Stimulated activated CD4-positive, alpha-beta T cell treated with anti-CD3 and anti-CD28 coated beads, Interleukin-2, amount 100 ng/mL, for 24 hours (primary cell): ENCODE measurements at places on chromosomes 5 and 9.

DNA sequence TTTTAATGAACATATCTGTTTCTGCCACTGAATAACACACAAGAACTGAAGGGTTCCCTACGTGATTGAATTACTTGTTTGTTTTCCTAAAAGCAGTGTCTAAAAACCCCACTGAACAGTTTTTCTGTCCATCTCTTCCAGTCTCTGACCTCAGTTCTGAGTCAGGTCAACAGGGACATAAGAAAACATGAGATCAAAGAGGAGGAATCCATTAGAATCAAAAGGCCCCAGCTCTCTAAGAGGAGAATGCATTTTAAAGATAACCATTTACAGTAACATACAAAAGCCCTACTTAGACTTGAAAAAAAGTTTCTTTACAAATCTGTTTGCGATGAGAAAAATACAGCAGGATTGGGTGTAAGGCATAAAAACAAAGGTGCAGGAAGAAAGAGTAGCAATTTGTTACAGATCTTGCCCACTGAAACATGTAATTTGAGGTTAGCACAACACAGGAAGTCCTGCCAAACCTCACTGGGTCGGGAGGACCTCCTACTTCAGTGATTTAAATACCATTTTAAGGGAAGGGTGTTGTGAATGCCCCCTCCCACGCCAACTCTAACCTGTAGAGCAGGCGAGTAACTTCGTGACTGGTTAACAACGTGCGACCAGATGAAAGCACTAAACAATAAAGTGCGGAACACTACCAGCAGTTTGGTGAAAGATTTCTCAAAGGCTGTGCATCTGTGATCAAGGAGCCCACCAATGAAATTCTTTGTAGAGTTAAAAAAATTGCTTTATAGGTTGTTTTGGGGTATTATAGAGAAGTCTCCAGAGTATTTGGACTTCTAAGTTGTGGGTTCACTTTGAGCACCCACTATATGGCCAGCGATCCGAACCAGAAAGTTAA is 1.3 kb downstream of the QSOX2 start:
- DNase-seq: peak; percentile 75

DNA sequence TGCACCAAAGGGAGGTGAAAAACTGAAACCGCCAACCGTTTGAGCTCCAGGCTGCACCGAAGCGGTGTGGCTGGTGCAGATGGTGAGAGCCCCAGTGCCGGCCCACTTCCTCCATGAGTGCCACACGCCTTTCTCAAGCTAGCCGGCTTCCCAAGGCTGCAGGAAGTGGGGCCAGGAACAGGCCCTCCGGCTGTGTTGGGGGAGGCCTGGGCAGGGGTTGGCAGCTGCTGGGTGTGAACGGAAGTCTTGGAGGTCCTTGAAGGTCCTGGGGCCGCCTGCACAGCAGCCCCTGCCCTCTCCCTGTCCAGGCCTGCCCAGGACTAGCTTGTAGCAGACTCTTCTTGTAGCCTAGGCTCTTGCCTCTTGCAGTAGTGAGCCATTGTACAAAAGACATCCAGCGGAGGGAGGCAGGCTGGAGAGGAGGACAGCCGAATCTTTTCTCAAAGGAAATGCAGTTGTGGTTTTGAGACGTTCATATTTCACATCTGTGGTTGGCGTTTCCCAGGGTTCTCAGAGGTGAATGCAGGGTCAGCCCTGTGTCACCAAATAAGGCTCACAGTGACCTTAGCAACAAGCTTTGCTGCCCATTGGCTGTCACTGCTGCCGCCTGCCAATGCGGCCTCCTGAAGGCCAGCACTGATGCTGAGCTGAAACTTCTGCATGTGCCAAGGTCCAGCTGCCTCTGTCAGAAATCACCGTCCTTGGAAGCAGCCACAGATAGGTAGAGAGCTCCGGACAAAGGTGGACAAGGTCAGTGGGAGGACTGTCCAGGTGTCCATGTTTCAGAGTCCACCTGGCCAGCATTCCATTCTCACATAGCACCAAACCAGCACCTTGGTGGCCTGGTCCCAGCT is 23.9 kb downstream of the IRF1 start:
- no peak for DNase-seq

DNA sequence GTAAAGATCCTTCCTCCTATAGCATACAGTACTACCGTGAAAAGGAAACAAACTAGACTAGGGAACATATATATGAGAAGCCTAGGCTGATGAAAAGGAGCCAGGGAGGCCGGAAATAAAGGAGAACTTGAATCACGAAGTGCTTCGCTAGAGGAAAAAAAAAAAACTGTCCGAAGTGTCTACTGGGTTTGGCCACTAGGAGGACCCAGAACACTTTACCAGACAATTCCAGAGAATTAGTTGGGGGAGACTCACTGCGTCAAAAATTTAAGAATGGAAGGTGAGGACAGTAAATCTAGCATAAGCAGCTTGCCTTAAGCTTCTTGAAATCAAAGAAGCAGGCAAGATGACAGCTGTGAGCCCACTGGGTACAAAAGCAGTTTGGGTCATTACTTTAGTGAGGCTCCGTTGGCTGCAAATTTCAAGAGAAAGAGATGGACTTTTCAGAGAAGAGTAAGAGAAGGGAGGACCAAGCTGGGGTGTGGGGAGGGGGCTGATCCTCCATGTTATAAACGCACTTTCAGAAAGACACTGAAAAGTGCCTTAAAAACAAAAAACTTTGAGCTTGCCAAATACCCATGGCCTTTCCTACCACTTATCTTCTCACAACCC is 47.4 kb downstream of the P4HA2 start:
- no peak for DNase-seq

DNA sequence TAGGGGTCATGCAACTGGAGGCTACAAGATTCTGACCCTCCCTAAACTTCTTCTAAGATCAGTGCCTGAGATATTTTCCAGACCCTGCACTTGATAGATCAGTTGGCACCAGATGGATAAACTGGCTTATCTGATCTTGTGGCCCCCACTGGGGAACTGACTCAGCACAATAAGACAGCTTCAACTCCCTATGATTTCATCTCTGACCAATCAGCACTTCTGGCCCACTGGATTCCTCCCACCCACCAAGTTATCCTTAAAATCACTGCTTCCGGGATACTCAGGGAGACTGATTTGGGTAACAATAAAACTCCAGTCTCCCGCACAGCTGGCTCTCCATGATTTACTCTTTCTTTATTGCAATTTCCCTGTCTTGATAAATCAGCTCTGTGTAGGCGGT is 2180.4 kb upstream of the WWC1 start:
- no peak for DNase-seq

DNA sequence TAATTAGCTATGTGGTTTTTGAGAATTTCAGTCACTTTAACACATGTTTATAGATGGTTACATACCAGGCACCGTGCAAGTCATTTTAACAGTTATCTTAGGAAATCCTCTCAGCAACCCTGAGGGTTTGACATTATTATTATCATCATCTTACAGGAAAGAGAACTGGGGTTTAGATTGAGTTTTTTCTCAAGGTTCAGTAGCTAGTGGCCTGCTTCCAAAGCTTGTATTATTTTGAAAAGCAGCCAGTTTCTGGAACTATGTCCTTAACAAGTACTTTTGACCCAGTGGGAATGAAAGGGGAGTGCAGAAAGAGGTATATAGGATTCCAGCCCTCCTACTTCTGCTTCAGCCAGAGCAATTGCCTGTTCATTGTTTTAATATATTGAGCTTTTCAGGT is 157.5 kb downstream of the COMMD10 start:
- no peak for DNase-seq

DNA sequence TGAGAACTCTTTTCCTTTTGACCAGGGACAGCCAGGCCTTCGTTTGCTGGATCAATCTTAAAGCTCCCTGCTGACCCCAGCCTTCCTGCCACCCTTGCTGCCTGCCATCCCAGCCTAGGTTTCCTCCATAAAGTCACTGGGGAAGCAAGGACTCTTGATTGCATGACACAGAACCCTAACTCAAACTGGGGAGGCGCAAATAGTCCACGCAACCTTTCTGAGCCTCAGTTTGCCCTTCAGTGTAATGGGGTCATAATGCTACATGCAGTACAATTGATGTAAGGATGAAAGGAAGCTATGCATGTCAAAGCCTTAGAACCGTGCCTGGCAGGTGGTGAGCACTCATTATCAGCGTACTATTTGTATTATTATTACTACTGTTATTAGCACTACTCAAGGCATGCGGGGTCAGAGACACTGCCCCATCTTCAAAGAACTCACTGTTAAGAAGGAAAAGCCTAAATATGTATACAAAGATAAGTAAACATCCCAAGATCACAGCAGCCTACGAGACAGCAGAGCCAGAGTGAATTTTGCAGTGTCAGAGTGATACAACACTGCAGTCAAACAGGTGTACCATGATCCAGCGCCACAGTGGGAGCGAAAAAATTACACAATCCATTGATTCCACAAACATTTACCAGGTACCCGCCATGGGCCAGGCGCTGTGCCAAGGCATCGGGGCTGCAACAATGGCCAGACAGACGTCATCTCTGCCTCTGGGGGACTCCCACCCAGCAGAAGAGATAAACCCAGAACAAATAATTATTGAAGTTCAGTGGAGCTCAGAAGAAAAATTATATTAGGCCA is 16.9 kb upstream of the CPLX2 start:
- DNase-seq: no peak

DNA sequence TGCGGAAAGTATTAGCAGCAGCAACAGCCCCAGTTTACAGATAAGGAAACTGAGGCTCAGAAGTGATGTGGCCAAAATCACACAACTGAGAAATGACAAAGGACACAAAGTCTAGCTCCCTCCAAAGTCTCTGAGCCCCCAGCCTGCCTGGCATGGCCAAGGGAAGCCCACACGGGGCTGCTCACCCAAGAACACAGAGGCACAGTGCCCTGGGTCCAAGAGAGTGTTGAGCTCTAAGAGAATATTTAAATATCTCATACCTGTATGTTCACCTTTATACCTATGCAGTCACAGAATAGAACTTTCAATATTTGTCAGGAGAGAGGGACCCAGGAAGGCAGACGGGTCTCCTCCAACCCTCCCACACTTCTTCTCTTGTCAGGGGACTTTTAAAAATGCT is 16.6 kb downstream of the VAV2 start:
- DNase-seq: no peak

DNA sequence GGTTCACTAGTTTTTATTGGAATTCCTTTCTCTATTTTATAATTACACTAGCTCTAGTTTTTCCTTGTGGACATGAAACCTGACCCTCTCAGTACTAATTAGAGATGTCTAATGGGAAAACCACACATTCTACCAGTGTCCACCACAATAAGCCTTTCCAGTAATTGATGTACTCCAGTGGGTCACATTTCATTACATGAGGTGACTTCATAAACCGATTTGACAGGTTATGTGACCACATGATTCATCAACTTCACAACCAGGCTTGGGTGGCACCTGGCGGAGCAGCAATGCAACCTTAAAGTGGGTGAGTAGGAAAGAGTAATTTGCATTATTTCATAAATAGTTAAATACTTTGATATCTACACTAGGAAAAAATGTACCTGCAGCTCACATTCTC is 284.2 kb upstream of the ADAMTS16 start:
- no peak for DNase-seq

- DNase-seq: no peak
These were observed 3.8 kb downstream of the NR2F1-AS1 start for GRCh38 chr5:93576994-93577853.

DNA sequence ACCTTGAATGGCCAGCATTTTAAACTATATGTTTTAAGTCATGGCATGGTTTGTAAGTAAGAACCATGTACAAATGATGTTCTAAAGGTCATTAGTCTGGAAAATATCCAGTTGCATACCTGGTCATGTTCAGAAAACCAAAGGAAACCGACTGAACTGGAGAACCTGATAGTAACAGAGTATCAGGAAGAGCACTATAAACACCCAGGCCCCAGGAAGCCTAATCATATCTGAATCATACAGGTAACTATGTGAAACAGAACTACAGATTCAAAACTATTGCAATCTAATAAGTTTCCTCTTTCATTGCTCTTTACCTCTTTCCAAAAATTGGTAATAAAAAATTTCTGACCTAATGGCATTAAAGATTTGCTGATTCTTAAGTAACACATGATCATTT is 500.3 kb downstream of the ARHGEF28 start:
- no peak for DNase-seq
